Dermis blood vessel endothelial cell (primary cell): ENCODE measurements at places on chromosomes 3 and 15.

DNA sequence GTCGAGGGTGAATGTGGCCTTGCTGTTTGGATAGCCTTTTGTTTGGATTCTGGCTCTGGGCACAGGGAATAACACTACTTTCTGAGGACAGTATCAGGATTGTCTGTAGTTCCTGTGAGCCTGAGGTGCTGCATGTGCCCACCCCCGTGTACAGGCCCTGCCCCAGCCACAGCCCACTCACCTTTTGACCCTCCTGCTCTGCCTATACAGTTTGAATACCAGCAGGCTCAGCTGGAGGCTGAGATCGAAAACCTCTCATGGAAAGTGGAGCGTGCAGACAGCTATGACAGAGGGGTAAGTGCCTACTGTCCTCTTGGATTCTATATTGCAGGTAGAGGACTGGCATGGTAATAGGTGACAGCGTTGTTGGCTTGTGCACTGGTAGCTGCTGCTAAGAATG is 7.4 kb upstream of the P4HTM start:
- DNase-seq = no peak

DNA sequence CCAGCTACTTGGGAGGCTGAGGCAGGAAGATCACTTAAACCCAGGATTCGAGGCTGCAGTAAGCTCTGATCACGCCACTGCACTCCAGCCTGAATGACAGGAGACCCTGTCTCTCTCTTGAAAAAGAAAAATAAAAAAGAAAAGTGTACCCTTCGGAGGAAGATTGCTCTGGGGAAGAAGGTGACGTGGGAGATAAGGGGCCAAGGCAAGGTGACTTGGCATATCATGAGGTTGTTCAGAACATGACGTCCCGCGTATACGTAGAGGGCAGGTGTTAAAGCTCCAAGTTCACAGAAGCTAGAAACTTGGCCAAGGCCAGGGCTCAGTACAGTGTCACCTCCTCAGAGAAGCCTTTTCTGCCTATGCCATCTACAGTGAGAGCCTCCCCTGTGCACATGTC is 6.7 kb upstream of the ACAD9 start:
- no peak for DNase-seq

- no peak for DNase-seq
These were observed 6.2 kb upstream of the NIPA1 start for GRCh38 chr15:22780267-22780666.

DNA sequence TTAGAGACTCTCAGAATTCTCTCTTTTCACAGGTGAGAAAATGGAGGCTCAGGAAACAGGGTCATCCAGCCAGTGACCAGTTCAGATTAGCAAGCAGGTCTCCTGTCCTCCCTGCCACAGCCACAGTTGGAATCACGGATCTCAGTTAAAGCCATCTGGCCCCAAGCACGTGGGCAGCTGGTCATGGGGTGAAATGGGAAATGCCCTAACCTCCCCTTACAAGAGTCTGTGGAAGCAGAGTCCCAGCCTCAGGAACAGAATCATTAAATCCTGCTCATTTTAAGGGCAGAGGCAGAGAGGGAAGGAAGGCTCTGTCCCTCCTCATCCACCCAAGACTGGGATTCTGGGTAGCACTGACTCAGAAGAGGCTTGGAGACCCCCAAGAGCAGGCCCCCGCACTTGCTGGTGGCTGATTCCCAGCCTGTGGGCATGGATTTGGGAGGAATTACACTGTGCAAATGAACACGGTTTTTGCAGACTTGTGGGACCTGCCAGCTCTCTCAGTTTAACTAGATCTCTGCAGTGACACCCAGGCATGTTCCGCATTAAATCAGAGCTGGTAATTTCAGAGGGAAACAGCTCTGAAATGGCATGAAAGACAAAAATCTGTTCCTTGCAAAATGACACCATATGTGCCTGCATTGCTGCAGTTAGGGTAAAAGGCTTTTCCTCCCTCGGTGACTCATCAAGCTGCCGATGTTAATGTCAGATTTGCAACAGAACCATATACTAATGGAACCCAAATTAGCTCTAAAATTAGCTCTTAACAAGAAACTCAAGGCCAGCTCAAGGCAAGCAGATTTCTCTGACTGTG is 89.0 kb downstream of the BDH1 start:
- DNase-seq = peak; percentile 65

DNA sequence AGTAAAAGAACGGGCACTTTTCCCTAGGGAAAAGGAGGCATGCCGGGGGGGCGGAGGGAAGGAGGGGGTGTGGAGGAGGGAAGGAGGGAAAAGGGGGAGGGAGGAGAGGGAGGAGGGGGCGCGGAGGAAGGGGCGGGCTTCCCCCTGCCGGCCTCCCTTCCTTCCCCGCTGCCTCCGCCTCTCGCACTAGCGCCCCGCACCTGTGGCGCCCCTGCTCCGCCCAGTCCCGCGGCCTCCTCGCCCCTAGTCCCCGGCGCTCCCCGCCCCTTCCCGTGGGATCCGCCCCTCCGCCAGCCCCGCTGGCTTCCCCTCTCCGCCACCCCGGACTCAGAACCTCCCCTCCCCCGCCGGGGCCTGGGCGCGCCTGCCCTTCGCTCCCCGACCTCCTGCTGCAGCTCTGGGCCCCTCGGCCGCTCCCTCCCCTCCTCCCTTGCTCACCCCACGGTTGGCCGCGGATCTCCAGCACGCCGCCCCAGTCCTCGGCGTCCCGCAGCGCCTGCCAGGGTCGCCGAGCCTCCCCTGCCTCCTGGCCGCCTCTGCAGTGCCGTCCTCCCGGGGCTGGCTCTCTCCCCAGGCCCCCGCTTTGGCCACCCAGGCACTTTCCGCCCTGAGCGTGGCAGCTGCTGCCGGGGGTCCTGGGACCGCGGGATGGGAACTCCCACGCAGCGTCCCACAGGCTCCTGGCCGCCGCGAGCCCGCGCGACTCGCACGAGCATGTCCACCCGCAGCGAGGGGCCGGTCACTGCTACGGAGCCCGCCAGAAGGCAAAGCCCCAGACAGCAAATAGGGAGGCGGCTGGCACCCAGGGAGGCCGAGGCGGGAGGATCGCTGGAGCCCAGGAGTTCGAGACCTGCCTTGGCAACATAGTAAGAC is 147.4 kb downstream of the TJP1 start:
- DNase-seq = peak; percentile 45

DNA sequence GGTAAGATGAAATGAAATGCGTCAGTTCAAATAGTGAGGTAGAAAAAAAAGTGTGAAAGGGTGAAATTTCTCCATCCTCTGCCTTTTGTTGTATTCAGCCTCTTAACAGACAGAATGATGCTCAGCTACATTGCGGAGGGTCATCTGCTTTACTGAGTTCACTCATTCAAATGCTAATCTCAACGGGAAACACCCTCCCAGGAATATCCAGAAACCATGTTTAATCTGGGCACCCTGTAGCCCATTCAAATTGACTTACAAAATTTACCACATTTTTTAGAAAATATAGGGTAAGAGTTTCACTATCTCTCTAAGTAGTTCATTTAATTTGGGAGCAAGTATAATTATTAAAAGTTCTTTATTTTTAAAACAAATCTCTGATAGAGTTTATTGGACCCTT is 42.9 kb downstream of the C3orf38 start:
- DNase-seq = no peak

DNA sequence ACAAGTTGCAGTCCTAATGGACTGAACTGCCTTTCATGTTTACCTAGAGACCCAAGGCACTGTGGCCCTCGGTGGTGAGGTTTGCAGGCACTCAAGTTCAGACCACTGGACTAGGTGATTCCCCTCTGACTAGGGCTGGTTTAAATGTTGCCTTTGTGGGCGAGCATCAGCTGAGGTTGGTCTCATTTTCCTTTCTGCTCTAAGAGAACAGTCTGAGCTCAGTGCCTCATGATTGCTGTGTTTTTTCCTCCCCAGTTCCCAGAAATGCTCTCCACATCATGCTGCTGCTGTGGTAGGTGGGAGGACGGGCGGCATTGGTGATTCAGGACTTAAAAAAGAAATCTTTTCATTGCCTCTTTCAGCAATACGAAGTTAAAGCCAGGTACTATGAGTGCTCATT is 237.2 kb downstream of the MBNL1 start:
- DNase-seq = no peak

DNA sequence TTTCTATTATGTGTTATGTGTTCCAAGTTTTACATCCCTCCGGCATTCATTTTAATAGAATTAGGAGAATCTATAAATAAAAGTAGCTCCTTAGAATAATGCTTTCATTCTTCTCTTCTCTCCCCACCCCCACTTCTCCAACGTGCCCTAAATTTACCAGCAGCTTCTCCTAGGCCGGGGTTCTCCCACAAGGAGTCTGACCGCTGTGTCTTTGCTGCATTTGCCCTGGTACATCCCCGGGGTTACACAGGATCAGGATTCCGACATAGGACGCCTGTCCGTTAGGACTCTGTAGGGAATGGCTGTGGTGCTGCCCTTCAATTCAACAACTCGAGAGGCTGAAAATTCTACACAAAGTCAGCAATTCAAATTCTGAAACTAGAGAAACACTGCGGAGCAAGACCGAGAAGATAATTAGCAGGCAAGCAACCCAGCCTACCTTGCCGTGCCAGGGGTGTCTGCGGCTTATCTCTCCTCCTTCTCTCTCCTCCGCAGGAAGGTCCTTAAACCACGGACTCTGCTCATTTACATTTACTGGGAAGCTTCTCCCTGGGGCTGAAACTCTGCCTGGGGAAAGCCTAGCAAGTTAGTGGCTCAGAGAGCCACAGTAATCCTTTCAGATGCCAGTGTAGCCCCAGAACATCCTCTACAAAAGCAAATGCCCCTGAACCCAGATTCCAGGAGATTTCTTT is 18.8 kb downstream of the PCSK6 start:
- DNase-seq = no peak

- no peak for DNase-seq
These were observed 61.3 kb downstream of the SMAD3 start for GRCh38 chr15:67126551-67127330.

- DNase-seq = peak; percentile 34
These were observed at the start of gene TAGLN3 for GRCh38 chr3:111998636-111999483. TSS of gene TAGLN3 (plus strand) at chr3:111998922. CDS start at chr3:111999423, 501 bp downstream.

GRCh38 chr3:141191097-141191749 is 40.4 kb upstream of the PXYLP1 start:
- no peak for DNase-seq

DNA sequence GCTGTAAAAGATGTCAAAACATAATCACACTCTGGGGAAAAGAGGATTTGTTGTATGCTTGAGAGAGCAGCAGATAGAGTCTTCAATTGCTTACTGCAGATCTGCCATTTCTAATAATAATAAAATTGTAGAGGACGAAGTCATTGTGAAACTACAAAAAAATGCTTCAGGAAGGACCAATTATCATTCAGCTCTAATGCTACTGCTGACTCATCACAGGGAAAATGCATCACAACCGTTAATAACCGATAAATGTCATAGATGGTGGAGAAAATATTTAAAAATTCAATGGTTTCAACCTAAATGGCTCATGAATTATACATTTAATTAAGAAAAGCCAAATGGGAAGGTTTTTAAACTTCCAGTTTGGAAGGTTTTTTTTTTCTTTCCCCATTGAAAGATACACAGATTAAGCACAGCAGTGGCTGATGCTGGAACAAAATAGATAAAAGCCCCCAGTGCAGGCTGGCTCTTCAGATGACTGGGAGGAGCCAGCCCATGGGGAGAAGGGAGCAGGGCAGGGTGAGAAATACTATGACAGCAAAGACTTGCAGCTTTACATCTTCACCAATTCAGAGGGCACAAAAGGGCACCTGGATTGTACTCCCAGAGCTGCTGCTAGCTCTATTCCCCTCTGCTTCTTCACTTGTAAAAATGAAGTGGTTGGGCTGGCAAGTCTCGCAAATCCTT is 196.1 kb downstream of the CNTN6 start:
- no peak for DNase-seq

DNA sequence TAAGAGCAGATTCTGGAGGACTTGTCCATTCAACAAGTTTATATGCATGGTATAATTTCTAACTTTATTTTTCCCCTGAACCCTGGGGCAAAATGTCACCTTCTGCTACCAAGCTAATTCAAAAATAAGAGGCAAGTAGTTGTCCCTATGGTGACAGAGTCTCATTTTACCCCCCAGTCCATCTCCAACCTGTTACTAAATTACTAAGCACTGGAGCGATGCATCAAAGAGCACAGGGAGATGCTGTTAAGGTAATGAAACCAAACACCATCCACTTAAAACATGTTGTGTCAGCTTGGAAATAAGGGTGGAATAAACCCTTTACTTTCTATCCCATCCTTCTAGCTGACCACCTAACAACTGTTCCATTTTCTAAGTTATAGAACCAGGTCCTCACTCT is 417.4 kb upstream of the ATP11B start:
- no peak for DNase-seq

GRCh38 chr3:117131259-117131658 is 421.7 kb downstream of the TUSC7 start:
- DNase-seq = no peak

DNA sequence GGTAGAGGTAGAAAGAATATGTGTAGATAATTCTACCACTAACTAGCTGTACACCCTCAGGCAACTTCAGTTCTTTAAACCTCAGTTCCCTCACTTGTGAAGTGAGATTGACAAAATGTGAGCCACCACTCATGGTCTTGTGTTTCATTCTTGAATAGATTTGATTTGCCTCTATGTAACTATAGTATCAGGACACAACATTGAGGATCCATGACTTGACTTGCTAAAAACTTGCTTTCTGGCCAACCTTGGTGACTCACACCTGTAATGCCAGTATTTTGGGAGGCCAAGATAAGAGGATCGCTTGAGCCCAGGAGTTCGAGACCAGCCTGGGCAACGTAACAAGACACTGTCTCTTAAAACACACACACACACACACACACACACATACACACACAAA is 115.8 kb upstream of the FLNB start:
- DNase-seq = no peak

DNA sequence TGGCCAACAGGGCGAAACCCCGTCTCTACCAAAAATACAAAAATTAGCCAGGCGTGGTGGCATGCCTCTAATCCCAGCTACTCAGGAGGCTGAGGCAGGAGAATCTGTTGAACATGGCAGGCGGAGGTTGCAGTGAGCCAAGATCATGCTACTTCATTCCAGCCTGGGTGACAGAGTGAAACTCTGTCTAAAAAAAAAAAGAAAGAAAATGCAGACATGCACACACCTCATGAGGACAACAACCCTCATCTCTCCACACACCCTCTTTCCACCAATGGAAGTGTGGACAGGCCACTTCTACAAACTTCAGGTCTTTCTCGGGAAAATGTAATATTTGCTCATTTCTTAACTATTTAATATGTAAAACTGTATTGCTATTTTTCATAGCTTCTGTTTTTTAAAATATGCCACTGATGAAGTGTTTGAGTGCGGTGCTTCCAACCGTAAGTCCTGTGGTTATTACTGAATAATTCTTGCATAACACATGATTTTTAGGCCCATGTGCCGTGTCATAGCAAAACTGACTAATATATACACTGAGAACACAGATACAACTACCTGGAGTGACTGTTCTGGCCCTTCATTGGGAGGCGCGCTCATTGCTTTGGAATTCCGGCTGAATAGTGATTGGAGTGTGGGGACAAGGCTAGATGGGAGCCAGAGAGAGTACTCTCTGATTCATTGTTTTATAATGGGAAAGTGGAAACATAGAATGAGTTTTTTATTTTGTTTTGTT is 23.1 kb downstream of the LRRC31 start:
- DNase-seq = no peak

- no peak for DNase-seq
These were observed 66.0 kb downstream of the GOLIM4 start for GRCh38 chr3:168029705-168030104.

- no peak for DNase-seq
These were observed 353.3 kb downstream of the PLCL2 start for GRCh38 chr3:17238023-17238422.

- peak; percentile 85 for DNase-seq
These were observed 37.7 kb downstream of the TM4SF4 start for GRCh38 chr3:149512073-149512782.
